HFFc6 (cell line): ENCODE measurements at places on chromosomes 2 and 18. TPM values are rescaled to one million over a fixed set of nuclear protein-coding genes. Genes with fewer than 3 reads are reported as not detected.

GRCh38 chr2:3184167-3184566, 193.5 kb downstream of the EIPR1 start:
- DNase-seq: no peak
- peaks cover 28% of the 10 kb centered on the region for H3K36me3 ChIP-seq
- H3K27me3 ChIP-seq: peaks cover 3% of the 10 kb centered on the region
- H3K27ac ChIP-seq: no peak overlapping the region

GRCh38 chr18:36532815-36533214, 235.3 kb downstream of the FHOD3 start:
- no peak for DNase-seq
- H3K27ac ChIP-seq: peak overlapping the region; percentile 66
- no peak overlapping the region for H3K4me3 ChIP-seq

DNA sequence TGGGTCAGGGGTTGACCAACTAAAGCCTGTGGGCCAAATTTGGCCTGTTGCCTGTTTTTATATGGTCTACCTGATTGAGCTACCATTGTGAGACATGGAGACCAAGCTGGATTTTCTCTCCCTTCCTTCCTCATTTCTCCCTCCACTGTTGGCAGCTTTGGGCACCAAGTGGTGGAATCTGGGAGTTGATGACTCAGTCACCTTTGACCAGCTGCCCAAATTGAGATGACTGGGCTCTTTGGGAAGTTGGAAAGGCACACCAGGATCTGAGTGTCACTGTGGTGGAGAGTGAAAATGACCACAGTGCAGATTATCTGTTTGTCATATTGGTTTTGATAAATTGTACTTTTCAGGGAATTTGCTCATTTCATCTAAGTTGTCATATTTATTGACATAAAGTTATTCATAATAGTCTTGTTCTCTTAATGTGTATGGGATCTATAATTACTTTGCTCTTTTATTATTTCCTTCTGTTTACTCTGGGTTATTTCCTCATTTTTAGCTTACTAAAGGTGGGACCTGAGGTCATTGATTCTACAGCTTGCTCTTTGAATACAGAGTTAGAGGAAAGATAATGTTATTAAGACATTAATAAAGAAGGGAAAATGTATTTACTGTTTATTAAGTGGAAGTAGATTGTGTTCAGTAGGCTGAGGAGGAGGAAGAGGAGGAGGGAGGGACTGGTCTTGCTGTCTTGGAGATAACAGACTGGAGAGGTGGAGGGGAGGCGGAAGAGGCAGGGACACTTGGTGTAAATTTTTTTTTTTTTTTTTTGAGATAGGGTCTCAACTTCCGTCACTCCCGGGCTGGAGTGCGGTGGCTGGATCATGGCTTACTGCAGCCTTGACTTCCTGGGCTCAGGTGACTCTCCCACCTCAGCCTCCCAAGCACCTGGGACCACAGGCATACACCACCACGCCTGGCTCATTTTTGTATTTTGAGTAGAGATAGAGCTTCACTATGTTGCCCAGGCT, 31.8 kb downstream of the AGFG1 start:
- DNase-seq: peak; percentile 78
- peaks cover 18% of the 10 kb centered on the region for H3K36me3 ChIP-seq
- H3K27ac ChIP-seq: peak overlapping the region; percentile 86
- 0 out of 2 replicates have a peak, but pooled peaks cover 1% of the 10 kb centered on the region for H3K27me3 ChIP-seq

DNA sequence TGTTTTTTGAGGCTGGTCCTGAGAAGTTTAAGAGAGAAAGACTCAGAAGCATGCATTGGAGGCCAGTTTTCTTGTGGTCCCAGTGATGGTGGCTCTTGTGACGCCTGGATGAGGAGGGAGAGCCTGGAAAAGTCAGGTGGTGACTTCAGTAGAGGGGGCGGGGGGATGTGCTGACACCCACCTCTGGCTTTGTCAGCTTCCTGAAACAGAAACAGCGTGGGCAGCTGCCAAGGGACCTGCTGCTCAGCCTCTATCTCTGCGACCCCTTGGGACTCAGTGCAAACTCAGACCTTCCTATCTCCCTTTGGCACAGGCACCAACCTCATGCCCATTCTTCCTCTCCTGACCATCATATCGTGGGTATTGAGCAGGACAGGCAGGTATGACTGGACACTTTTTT, 6.4 kb downstream of the TGFBRAP1 start:
- peaks cover 75% of the 10 kb centered on the region for H3K4me1 ChIP-seq
- DNase-seq: no peak
- H3K36me3 ChIP-seq: peaks cover 7% of the 10 kb centered on the region; the same call in 1 of the 2 replicates
- H3K27me3 ChIP-seq: no peaks in the 10 kb centered on the region
- peak overlapping the region; percentile 70; the same call in 1 of the 2 replicates for H3K27ac ChIP-seq
- no peak overlapping the region for H3K4me3 ChIP-seq

GRCh38 chr18:67510831-67511230, 5.7 kb downstream of the DSEL start:
- H3K27me3 ChIP-seq: peaks cover 4% of the 10 kb centered on the region
- peak overlapping the region; percentile 27 for H3K4me3 ChIP-seq
- H3K36me3 ChIP-seq: peaks cover 77% of the 10 kb centered on the region
- no peak for DNase-seq

- peaks cover 1% of the 10 kb centered on the region; the same call in 1 of the 2 replicates for H3K27me3 ChIP-seq
- DNase-seq: no peak
- no peaks in the 10 kb centered on the region for H3K4me1 ChIP-seq
- H3K4me3 ChIP-seq: no peak overlapping the region
- no peak overlapping the region for H3K27ac ChIP-seq
Measured at GRCh38 chr2:166758956-166759355, 129.3 kb upstream of the XIRP2 start.

DNA sequence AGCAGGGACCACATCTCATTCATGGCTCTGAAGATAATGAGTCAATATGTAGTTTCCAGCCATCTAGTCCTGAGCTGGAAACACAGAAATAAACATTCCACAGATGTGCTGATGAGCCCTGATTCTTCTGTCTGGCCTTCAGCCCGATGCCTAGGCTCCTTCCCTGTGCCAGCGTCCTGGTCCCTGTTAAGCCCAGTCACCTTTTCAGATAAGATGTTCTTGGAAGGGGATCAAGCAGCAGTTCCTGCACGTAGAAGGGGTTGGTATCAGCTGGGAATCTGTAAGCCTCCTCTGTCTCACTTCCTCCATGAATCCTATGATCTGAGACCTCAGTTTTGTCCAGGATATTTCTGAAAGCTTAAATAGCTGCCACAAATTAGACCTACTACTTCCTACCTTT, 149.3 kb downstream of the TTC32 start:
- no peak overlapping the region for H3K4me3 ChIP-seq
- H3K4me1 ChIP-seq: peaks cover under 1% of the 10 kb centered on the region; the same call in 1 of the 2 replicates
- H3K27ac ChIP-seq: no peak overlapping the region
- DNase-seq: no peak
- peaks cover 31% of the 10 kb centered on the region for H3K27me3 ChIP-seq

- no peaks in the 10 kb centered on the region for H3K27me3 ChIP-seq
- peak; percentile 40 for DNase-seq
- H3K27ac ChIP-seq: peak overlapping the region; percentile 17; the same call in 1 of the 2 replicates
- H3K36me3 ChIP-seq: no peaks in the 10 kb centered on the region
- no peak overlapping the region for H3K4me3 ChIP-seq
- H3K4me1 ChIP-seq: peaks cover 63% of the 10 kb centered on the region
Measured at GRCh38 chr2:207482630-207483029, 47.1 kb upstream of the CREB1 start.

Gene AKAIN1
- total RNA-seq: not detected in 3 replicates

Gene ARHGEF33
- total RNA-seq: 0.08 to 0.66 TPM (median 0.61 TPM) in 3 replicates

Gene SPC25
- total RNA-seq: 10.5 and 19.8 TPM in 2 replicates
